ENCODE measurements at places on chromosomes 16 and 17.

DNA sequence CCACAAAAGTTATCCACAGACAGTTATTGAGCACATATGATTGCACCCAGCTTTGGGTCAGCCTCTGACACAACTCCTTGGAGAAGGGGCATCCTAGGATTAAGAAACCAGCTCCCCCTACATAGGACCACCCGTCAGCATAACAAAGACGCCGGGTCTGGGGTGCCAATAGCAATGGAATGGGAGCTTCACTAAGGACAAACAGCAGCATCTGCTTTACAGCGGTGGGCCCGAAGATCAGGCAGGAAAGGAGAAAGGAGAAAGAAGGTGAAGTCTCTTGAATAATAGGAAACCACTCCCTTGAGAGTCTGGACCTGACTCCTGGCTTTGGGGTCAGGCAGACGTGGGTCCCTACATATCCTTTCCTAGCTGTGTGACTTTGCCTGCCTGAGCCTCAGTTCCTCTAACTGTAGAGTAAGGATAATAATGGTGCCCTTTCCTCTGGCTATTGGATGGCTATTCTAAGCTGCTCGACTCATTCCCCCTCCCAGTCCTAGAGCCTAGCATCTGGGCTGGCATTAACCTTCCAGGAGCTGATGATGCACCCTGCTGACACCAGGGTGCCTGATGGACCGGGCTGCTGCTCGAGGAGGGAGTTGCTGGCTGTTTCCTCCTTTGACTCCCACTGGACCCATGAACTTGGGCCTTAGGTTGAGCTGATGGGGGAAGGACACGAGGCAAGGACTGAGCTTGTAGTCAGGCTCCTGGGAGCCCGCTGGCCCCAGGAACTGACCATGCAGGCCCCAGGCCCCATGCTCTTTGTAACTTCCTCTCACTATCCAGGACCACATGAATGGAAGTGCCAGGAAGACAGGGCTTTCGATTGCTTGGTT is 94.2 kb downstream of the C16orf78 start:
- no peaks in the 10 kb centered on the region for H3K27me3 ChIP-seq
- H3K4me3 ChIP-seq: no peak overlapping the region
- H3K27ac ChIP-seq: no peak overlapping the region
- H3K4me1 ChIP-seq: no peaks in the 10 kb centered on the region

GRCh38 chr16:87550495-87550961 is 51.8 kb upstream of the JPH3 start:
- H3K4me3 ChIP-seq: no peak overlapping the region
- no peaks in the 10 kb centered on the region for H3K27me3 ChIP-seq
- no peak overlapping the region for H3K27ac ChIP-seq
- no peak for DNase-seq
- no peaks in the 10 kb centered on the region for H3K36me3 ChIP-seq

DNA sequence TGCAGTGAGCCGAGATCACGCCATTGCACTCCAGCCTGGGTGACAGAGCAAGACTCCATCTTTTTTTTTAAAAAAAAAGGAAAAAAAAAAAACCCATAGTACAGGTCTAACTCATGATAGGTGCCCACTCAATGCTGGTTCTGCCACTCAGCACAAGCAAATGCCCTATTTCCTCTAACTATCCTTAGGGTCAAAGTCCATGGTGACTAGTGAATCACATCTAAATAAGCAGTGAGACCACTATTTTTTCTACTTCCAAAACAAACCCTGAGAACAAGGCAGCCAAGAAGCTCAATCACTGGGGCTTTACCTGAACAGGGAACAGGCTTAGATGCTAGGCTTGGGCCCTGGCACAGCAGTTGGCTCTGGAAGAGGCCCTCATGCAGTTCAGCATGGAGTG is 3.4 kb downstream of the BLTP2 start:
- H3K27ac ChIP-seq: no peak overlapping the region
- H3K36me3 ChIP-seq: peaks cover 38% of the 10 kb centered on the region
- H3K4me3 ChIP-seq: no peak overlapping the region
- no peak for DNase-seq
- peaks cover 13% of the 10 kb centered on the region for H3K4me1 ChIP-seq

- peaks cover 5% of the 10 kb centered on the region for H3K4me1 ChIP-seq
- H3K27ac ChIP-seq: no peak overlapping the region
- no peak overlapping the region for H3K4me3 ChIP-seq
- H3K27me3 ChIP-seq: peaks cover 4% of the 10 kb centered on the region
- no peaks in the 10 kb centered on the region for H3K36me3 ChIP-seq
Observed at GRCh38 chr17:77279448-77280303, 138.9 kb downstream of the SEC14L1 start.

GRCh38 chr17:30780343-30780742 is 44.1 kb downstream of the CRLF3 start:
- DNase-seq: no peak
- H3K36me3 ChIP-seq: peaks cover 8% of the 10 kb centered on the region
- no peaks in the 10 kb centered on the region for H3K27me3 ChIP-seq
- no peaks in the 10 kb centered on the region for H3K4me1 ChIP-seq
- H3K4me3 ChIP-seq: no peak overlapping the region
- H3K27ac ChIP-seq: no peak overlapping the region

- peaks cover 24% of the 10 kb centered on the region for H3K36me3 ChIP-seq
- no peaks in the 10 kb centered on the region for H3K27me3 ChIP-seq
- DNase-seq: no peak
- H3K4me1 ChIP-seq: peaks cover 30% of the 10 kb centered on the region
Observed at GRCh38 chr16:92431-93339, 14.7 kb downstream of the MPG start.

All from thoracic aorta (tissue), 2 donors.